Activated CD8-positive, alpha-beta T cell treated with anti-CD3 and anti-CD28 coated beads, Interleukin-2, amount 10 ng/mL, durations not matched to agents 7 days and 5 days (primary cell): ENCODE measurements at places on chromosomes 2 and 18.

- DNase-seq: no peak
Measured at GRCh38 chr2:150781142-150781541, 293.7 kb upstream of the RND3 start.

- no peak for DNase-seq
Measured at GRCh38 chr18:77092104-77093066, 40.2 kb downstream of the MBP start.

DNA sequence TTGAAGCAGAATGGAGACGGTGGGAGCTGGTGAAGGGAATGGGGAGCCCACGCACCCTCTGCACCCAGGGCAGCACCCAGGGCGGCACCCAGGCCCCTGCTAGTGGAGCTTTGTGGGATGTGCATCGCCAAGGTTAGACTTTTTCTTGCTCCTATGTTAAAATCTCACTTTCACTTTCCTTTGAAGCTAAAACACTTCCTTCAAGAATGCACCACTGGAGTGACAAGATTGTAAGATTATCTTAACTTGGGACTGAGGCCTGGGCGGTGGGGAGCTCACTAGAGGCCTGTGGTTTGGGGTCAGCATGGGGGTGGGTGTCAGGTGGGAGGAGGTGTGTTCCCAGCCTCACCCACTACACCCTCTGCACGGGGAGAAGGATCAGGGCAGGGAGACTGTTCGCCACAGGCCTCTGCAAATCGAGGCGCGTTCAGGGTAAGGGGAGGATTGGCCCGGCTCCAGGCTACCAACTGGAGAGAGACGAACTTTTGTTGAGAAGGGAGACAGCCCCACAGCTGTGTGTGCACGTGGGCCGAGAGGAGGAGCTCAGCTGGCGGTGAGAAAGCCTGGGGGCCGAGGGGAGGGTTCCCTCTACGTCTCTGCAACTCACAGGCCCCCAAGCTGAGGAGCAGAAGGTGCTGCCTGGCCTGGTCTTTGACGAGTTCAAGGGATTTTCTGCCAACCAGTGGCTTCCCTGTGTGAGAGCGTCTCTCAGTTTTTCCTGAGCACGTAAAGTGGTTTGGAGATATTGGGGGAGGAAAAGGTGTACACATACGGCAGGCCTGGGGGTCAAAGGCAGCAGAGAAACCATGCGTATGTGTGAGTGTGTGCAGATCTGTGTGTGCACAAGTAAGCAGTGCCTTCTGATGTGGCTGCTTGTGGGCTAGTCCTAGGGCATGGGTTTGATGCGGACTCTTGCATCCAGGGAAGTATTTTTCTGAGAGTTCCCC is 147.7 kb downstream of the KLHL29 start:
- peak; percentile 70 for DNase-seq

GRCh38 chr2:134407154-134407890 is 153.4 kb downstream of the MGAT5 start:
- no peak for DNase-seq

- DNase-seq: peak; percentile 48
Measured at GRCh38 chr18:61554117-61554776, 221.0 kb downstream of the CDH20 start.

DNA sequence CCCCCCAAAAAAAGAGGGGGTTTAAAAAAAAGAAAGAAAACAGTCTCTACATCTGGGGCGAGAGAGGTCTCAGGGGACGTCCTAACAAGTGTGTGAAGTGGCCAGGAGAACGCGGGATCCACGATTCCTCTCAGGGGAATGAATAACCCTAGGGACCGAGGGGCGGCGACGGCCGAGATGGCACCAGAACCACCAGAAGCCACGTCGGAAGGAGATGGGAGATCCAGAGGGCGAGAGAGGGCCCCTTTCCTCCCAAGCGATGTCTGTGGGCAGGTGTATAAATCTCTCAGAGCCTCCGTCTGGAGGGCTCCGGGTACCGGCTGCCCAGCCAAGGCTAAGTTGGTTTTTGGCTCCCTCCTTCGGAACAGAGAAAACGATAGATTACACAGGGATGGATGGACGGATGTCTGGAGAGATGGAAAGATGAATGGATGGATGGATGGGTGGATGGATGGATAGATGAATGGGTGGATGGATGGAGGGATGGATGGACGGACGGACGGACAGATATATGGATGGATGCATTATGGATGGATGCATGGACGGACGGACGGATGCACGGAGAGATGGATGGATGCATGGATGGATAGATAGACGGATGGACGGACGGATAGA is 1.7 kb downstream of the EPHA4 start:
- no peak for DNase-seq

DNA sequence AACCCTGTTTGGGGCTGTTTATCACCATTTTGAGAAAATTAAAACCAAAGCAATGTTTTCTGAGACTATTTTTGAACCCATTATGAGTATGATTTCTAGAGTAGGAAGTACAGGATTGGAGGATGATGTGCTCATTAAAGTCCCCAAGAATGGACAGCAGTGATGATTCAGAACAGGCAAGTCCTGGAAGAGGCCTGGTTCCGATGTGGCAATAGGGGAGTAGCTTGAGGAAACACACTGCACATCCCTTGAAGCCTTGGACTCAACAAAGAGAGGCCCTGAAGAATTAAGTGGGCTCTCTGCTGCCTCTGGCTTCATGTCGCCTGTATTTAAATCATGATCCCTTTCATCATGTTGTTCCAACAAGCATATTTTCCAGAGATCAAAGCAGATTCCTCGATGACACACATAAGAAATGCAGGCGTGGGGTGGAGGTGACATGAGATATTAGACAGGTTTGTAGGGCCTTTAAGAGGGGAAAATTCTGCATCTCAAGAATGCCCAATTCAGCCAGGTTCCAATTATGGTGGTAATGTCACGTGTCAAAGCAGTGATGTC is 242.2 kb downstream of the FHOD3 start:
- no peak for DNase-seq

GRCh38 chr2:240532031-240532775 is 25.6 kb downstream of the ANKMY1 start:
- no peak for DNase-seq

GRCh38 chr18:3494245-3494526 is 44.2 kb downstream of the TGIF1 start:
- no peak for DNase-seq

DNA sequence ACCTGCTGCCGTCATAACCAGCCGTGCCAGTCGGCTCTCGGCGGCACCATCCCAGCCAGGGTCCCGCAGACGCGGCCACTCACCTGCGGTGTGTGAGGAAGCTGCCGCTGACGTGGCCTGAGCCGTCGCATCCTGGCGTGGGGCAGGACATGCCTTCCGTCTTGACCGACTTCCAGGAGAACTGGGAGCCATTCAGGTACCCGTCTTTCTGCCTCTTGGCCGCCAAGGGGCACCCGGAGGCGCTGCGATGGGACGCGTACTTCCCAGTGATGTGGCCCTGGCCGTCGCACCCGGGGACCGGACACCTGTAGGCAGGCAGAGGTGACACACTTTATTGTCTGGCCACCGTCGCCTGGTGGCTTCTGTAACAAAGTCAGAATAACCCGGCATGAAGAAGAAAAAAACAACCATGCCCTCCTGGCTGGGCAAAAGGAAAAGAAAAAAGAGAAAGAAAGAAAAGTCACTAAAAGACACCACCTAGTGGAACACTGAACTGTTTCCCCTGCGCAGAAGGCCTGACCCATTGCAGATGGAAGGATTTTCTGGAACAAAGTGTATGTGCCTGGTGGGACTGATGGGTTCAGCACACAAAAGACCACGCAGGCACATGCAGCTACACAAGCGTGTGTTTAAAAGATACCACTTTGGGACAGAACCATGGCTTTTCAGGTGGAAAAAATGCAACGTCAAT is 94.9 kb upstream of the PXDN start:
- no peak for DNase-seq

GRCh38 chr2:143193121-143193520 is 63.9 kb downstream of the ARHGAP15 start:
- no peak for DNase-seq

GRCh38 chr18:24128700-24129099 is 10.2 kb upstream of the CABYR start:
- no peak for DNase-seq

- no peak for DNase-seq
Measured at GRCh38 chr2:29920631-29921559, 491 bp downstream of the ALK start.

DNA sequence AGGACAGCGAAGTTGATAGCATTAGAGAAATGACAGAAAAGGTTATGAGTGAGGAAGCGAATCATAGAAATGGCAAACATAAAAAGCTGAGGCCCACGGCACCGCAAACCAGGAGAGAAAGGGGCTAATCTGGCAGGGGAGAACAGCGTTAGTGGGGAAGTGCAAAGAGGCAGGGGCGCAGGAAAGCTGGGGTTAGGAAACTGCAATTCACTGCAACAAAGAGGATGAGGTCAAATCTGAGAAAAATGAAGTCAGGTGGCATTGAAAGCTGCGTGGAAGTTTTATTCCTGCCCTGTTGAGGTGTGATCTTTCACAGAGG is 653 bp upstream of the ABI2 start:
- DNase-seq: no peak

- DNase-seq: no peak
Measured at GRCh38 chr2:140526575-140526974, 1604.2 kb downstream of the LRP1B start.

DNA sequence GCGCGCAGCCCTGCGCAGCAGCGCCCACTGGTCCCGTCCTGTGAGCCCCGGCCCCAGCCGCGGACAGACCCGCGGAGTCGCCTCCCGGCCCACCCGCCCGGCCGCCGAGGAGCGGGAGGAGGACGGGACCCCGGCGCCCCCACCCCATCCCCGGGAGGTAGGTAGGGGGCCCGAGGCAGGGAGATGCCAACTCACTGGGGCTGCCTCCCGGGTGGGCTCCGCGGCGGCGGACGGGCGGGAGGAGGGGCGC is 160 bp downstream of the SPTBN1 start:
- no peak for DNase-seq

GRCh38 chr18:74869904-74870863 is 272.5 kb downstream of the ZNF407 start:
- no peak for DNase-seq

GRCh38 chr18:68916734-68917133 is 118.9 kb downstream of the CCDC102B start:
- DNase-seq: no peak

DNA sequence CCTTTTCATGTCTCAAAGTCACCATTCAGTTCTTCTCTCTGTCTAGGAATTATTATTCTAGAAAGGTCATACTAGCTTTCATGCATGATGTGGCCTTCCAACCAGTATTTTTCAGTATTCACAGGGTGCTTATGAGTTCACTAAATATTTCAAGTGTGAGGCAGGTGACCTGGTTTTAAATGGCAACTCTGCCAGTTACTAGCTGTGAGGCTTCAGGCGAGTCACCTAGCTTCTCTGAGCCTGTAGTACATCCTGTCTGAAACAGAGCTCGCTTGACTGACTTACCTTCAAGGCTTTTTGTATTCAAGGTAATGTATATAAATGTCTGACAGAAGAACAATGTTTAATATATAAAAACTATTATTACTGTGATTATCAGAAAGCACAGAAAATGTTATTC is 19.4 kb upstream of the ACVR1 start:
- peak; percentile 34 for DNase-seq

GRCh38 chr2:5661362-5661761 is 30.8 kb upstream of the SOX11 start:
- DNase-seq: no peak
